ENCODE measurements at places on chromosomes 2 and 18.

DNA sequence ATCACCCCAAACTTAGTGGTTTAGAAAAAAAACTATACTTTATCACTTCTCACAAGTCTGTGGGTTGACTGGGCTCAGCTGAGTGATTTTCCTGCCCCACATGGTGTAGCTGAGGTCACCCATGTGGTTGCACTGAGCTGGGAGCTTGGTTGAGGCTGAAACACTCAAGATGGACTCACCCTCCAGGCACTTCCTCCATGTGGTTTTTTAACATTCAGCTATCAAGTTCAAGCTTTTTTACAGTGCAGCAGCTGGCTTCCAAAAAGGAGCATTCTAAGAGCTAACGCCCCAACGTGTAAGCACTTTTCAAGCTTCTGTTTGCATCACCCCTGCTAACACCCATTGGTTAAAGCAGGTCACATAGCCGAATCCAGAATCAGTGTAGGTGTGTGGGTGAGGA is 105.9 kb upstream of the CREB1 start:
- DNase-seq: peak; percentile 92

DNA sequence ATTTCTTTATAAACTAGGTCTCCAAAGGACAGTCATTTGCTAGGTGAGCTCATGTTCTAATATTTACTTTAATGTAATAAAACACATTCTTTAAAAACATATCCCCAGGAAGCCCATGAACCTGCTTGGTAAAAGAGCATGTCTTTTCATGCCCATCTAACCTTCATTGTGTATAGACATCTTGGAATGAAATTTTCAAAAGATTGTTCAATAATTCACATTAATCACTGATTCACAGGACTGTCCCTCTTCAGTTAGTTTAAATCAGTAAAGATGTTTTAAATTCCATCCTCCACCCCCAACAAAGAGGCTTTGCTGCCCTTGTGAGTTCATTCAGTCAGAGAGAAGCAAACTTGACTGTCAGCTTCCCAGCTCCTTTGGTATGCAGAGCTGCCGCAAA is 633.4 kb upstream of the CELF4 start:
- DNase-seq: no peak

GRCh38 chr2:212337486-212338343 is 200.9 kb downstream of the ERBB4 start:
- DNase-seq: no peak

GRCh38 chr2:231530099-231531011 is at the start of gene NMUR1:
NMUR1 (minus strand) TSS chr2:231530445; CDS start chr2:231530361, 84 bp downstream.
- DNase-seq: peak; percentile 23

DNA sequence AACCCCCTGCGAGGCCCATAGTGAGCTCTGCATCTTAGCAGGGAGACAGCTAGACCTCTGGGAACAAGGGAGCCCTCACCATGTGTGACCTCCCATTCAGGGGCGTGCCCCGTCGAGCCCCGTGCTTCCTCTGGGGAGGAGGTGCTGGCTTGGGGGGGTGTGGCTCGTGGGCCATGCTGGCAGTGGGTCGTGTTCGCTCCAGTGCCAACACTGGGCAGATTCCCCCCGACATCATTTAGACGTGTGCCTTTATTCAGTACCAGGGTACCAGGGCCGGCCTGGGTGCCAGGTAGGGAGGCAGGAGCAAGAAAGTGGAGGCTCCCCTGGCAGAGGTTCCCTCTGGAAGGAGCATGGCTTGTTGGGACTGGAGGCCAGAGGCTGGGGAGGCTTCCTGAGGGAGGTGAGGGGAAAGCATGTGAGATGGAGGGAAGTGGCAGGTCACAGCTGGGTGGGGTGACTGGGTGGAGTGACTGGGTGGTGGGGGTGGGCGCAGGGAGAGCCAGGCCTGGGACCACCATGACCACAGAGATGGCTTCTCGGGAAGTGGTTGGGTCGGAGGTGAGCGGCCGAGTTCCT is 15.2 kb downstream of the GPC1 start:
- DNase-seq: no peak

GRCh38 chr2:162320864-162321517 is 2.5 kb upstream of the IFIH1 start:
- DNase-seq: no peak

- DNase-seq: peak; percentile 53
These were observed 108.5 kb upstream of the COL5A2 start for GRCh38 chr2:189287982-189288521.

DNA sequence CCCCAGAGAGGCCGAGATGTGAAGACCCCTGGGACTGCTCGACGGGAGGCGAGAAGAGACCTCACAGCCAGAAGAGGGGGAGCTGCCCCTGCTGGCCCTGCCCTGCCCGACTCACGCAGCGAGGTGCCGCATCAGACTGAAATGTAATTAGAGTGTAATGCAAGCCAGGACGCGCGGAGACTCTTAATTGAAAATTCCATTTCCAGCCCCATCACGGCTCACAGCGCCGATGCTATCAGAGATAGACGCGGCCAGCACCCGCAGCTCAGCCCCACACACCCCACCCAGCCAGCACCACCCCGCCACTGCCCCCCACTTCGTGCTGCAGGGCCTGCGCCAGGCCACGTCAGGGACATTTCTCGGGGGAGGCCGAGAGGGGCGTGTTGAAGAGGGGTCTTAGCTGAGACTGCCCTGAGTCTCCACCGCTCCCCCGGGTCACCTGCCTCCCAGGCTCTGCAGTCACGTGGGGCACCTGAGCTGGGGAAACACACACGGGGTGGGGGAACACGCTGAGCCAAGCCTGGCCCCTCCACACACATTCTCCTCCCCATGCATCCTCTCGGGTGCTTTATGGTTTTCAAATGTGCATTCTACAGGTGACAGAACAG is 78.1 kb downstream of the TEX51 start:
- DNase-seq: no peak

DNA sequence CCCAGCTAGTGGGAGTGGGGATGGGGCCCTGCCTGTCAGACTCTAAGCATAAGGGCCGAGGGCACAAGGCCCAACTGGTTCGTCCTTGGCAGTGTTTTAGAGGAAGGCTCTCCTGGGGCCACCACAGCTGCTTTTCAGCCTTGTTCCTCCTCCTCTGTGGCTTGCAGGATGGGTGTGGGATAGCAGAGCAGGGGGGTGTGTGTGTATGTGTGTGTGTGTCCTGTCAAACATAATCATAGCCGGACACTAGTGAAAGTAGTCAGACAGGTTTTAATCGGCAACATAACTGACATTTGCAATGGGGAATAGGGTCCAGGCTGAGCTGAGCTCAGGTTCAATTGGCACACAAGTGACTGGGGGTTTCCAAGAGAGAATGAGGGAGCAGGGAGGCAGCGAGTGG is 114.2 kb downstream of the SEPTIN10 start:
- no peak for DNase-seq

DNA sequence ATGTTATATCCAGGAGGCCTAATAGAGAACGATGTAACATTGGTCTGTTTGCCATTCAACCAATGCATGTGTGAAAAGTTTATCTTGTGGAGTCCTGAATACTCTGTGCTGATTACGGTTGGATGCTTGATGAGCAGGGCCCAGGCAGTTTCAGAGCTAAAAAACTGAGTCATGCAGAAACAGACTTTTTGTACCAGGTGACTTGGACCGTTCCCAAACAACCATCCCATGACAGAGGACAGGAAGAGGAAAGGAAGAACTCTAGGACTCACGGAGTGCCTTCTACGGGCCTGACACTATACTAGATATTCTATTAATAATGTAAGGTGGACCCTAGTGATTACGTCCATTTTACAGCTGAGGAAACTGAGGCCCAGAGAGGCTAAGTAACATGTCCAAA is 142.1 kb downstream of the ARHGAP28 start:
- no peak for DNase-seq

DNA sequence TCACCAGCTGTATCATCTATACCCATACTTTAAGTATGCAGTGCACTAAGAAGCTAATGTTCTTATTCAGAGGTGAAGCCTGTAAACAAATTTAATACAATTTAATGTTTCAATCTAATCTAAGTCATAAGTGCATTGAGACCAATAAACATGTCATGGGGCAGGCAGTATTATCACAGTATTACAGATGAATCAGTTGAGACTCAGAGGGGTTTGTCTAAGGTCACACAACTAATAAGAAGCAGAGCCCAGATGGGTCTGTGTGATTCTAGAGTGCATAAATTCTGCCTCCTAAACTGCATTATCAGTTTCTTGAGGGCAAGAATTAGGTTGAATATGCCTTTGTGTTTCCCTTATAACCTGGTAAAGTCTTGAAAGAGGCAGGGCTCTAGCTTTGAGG is 140.9 kb upstream of the RNF152 start:
- no peak for DNase-seq

DNA sequence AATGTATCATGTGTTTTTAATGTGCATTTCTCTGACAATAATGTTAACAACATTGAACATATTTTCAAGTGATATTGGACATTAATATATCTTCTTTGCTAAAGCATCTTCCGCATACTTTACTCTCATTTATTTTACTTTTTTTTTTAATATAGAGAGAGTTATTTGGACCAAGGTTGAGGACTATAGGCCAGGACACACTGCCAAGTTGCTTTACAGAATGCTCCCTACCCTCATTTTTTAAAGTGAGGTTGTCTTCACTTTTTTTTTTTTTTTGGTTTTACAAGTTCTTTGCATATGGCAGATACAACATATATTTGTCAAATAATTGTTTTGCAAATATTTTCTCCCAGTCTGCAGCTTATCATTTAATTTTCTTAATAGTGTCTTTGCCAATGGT is 201.8 kb downstream of the OSR1 start:
- no peak for DNase-seq

DNA sequence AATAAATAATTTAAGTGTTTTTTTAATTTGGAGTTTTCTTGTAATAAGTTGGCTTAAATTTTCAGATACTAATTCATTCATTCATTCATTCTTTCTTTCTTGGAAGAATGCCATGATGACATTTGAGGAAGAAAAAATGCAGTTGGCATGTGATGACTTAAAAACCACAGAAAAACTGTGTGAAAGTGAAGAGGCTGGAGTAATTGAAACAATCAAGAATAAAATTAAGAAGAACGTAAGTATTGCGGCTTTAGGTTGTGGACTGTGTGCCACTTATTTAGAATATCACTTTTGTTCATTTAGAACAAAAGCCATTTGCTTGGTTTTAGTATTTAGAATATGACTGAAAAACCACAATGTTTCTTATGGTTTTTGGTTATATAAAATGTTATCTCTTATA is 51.4 kb downstream of the TTC39C start:
- no peak for DNase-seq

GRCh38 chr2:24492421-24493279 is 1.6 kb downstream of the NCOA1 start:
- DNase-seq: peak; percentile 35

GRCh38 chr2:119491776-119492525 is 32.3 kb downstream of the SCTR start:
- no peak for DNase-seq

DNA sequence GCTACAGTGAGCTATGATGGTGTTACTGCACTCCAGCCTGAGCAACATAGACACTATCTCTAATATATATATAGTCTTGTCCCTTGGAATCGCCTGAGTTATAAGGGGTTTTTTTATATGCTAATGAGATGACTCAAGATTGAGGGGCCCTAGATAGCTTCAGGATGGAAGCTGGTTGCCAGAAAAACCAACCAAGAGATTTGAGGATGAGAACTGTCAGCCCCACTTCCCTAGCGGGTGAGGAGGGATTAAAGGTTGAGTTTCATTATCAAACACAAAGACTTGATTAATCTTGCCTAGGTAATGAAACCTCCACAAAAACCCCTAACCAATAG is 12.6 kb upstream of the GALM start:
- no peak for DNase-seq

DNA sequence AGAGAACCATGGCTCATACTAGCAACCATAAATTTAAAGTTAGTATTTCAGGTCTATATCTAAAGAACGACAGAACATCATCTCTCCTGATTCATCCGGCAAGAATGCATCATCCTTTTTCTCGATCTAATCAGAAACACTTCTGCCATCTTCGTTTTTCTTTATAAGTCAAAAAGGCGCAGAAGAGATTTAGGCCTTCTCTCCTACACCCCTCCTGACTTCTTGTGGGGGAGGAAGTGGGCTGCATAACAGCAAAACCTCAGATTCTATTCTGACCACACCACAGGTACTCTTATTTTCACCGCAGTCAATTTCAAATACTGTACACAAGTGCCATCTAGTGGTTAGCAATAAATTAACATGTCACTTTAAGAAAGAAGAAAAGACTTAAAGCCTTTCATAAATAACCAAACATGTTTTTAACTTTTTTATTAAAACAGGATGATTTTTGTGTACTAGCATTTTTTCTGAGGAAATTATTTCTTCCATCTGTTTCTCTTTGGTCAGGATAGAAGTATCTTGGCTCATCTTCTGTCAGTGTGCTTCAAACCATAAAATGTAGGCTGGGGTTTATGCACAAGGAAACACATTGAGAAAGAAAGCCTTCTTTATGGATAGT is 48.4 kb upstream of the PIK3C3 start:
- DNase-seq: peak; percentile 28

GRCh38 chr2:212712466-212712865 is 173.9 kb upstream of the ERBB4 start:
- DNase-seq: no peak

DNA sequence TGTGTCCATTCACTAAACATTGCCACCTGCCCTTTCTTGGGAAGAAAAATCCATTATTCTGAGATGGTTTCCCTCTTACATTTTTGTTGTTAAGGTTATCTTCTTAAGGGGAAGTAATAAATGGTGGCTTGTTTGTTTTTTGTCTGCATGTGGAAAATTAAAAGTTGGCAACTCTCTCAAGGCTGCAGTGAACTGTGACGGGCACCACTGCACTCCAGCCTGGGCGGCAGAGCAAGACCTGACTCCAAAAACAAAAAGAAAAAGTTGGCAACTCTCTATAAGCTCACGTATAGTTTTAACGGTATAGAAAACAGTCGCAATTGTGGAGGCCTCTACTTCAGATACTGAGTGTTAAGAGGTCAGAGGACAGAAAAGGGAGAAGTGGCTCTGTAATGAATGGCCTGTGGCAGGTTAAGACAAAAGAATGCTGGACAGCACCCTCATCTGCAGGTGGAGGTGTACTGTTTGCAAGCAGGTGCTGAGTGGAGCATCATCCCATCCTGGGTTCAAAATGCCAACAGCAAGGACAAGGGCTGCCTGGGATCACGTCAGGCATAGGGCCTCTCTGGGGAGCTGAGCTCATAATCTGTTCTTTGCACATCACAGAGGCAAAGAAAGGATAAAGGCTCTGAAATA is 16.7 kb downstream of the L3MBTL4 start:
- DNase-seq: no peak

All from AML-193 (cell line).